ENCODE measurements at places on chromosomes 4 and X. TPM values are rescaled to one million over a fixed set of nuclear protein-coding genes. Genes with fewer than 3 reads are reported as not detected.

DNA sequence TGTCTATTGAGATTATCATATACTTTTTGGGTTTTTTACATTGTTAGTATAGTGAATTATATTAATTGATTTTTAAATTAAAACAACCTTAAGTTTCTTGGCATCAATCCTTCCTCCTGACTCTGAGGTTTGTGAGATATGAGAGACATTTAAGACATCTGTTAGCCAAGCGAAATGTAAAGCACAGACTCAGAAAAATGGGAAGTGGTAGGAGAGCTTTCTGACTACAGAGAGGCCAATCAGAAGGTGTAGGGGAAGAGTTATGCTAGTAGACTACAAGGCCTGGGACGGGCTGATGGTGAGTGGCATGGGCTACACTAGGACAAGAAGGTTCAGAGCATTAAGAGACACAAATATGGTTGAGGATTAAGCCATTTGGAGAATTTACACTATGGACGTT is 255.4 kb downstream of the PRDM5 start:
- no peak for DNase-seq

NHSL2 gene
- total RNA-seq, result 5.8 TPM

NPNT gene
- 234 TPM for total RNA-seq

DNA sequence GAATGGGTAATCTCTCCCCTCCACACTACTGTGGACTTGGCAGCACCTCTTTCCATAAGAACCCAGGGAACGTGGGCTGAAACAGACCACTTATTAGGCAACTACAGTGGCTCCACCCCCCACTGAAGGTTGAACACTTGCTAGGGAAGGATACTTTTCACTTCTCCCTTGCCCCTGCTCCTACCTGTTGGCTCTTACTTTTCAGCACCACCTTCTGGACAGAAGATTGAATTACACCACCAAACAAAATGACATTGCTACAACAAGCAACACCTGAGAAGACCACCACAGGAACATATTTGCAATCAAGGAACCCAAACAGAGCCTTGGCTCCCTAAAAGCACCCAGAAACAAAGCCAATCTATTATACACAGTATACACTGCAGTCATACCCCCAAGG is 132.1 kb upstream of the CXCL13 start:
- no peak for DNase-seq

DSPP gene
- total RNA-seq, result not detected
